ENCODE measurements at places on chromosomes 3 and 15.

- DNase-seq = no peak
Observed at GRCh38 chr3:167740961-167741587, 5.6 kb downstream of the SERPINI1 start.

- DNase-seq = no peak
Observed at GRCh38 chr3:33093847-33094246, 3.1 kb downstream of the GLB1 start.

- no peak for DNase-seq
Observed at GRCh38 chr15:62262305-62262941, 97.3 kb upstream of the C2CD4B start.

DNA sequence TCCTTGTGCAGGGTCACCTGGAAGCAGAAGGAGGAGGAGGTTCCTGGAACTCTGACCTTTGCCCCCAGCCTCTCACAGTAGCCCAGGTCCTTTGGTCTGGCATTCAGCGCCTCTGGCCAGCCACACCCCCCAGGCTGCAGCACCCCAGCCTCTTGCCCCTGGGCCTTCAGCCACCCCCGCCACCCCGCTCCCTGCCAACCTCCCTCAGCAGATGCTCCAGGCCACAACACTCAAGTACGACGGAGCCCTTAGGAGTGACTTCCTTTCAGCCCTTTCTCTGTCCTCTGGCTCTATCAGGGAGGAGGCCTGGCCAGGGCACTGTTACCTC, 45.2 kb downstream of the GRIP2 start:
- no peak for DNase-seq

DNA sequence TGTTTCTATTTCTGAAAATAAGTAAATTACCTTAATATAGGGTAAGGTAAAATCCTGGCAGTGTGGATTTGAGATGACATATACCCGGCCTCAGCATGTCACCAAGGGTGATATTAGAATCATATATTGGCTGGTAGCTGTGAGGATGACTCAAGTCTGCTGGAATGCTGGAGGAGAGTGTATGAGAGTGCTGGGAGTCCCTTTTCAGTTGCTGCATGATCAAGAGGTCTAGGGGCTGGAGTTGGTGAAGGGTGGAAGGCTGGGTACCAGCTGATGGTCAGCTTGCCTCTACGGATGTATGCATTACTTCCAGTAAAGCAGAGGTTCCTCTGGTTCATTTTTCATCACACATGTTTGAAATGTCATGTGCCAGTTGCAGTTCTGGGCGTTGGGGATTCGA, 40.6 kb downstream of the SLC25A26 start:
- no peak for DNase-seq

- no peak for DNase-seq
Observed at GRCh38 chr3:33201195-33201594, 17.4 kb downstream of the SUSD5 start.

DNA sequence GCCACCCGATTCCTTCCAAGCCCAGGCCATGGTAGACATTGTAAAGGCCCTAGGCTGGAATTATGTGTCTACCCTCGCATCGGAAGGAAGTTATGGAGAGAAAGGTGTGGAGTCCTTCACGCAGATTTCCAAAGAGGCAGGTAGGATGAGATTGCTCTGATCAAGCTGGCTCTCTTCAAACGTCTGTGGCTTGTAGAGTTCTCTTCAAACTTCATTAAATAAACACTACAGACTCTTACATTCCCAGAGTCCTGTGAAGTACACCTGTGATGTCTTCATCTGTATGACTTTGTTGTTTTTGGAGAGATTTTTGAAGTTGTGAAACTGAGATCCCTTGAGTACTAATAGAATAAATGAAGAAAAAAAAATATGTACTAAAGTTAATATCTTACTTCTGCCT, 285.6 kb downstream of the GRM7 start:
- no peak for DNase-seq

- no peak for DNase-seq
Observed at GRCh38 chr3:108302570-108302969, 6.2 kb downstream of the HHLA2 start.

- no peak for DNase-seq
Observed at GRCh38 chr3:134299185-134299887, 48.7 kb upstream of the RYK start.

DNA sequence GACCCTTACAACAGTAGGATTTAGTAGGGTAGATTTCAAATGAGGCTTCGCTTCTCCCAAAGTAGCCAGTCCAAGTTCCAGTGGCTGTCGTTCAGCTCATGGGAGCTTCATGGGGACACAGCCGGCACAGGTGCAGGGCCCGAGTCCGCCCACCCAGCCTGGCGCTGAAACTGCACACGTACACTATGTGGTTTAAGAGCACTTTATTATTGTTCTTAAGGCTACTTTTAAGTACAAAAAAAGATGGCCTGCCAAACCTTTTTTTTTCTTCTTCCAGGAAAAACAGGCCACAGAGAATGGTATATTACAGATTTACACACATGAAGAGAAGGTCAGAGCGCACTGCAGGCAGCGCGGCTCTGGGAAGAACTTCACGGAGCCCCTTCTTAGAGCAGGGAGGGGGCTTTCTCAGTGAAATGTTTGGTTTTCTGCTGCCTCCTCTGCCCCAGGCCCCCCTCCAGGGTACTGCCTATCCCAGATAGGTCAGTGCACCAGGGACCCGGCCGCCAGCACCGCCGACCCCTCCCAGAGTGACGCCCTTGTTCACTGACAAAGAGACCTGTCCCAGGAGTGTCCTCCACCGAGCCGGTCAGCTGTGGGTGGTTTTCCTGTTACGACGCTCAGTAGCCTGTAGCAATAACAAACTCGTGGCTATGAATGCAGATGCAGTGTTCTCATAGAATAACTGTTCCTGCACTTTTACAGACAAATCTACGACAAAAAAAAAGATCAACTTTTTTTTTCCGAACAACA, 87.7 kb downstream of the VGLL4 start:
- DNase-seq = no peak

- no peak for DNase-seq
Observed at GRCh38 chr3:183449791-183450190, 21.4 kb upstream of the MCF2L2 start.

DNA sequence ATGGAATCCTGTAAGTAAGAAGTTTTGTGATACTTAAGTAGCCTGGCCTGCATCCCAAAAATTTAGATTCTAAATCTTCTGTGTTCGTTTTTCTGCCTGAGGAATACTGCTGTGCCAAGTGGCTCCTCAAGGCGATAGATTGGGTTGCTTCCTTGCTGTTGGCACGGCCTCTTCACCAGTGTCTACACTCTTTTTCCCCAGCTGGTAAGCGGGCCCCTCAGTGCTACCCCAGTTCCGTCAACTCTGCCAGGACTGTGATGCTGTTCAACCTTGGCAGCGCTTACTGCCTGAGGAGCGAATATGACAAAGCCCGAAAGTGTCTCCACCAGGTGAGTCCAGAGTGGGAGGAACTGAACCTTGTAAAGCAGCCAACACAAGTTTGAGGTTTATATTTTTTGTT, 53.3 kb upstream of the TRIM71 start:
- no peak for DNase-seq

DNA sequence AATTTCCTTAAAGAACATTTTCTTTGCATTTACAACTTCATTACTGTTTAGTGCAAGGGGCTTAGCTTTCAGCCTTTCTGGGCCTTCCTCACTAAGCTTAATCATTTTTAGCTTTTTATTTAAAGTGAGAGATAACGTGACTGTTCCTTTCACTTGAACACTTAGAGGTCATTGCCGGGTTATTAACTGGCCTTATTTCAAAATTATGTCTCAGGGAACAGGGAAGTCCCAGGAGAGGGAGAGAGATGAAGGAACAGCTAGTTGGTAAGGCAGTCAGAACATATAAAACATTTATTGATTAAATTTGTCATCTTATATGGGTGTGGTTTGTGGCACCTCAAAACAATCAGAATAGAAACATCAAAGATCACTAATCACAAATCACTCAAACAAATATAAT, 268.7 kb downstream of the TIGIT start:
- no peak for DNase-seq

DNA sequence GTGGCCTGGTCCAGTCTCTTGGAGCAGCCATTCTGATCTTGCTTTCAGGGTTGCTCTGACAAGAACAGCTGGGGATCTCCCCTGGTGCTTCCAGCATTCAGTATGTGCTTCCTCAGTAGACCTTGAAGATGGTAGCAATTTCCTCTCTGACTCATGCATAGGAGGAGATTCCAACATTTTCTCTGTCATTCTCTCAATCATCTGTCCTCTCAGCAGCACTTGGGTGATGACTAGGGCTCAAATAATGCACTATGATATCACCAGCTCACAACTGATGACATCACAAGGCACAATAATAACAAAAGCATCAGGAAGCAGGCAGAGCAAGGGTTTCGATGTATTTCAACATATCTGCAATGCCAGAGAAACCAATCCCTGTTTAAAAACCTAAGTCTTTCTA, 52.7 kb downstream of the NFKBIZ start:
- DNase-seq = no peak
